ENCODE measurements at places on chromosomes 4 and X.
A peak's percentile ranks its signal among the peaks of the same experiment; 100 is the strongest.

DNA sequence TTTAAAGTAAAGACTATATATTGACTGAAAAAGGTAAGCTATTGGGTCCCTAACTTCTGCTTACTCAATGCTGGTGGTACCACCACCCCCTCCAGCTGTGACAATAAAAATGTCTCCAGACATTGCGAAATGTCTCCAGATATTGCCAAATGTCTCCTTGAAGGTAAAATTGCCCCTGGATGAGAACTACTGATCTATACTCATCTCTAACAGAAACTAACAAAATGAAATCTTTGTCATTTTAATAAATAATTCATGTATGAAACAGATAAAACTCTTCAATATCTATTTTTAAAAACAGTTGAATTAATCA, 20.1 kb downstream of the CLTRN start:
- no peak for DNase-seq

DNA sequence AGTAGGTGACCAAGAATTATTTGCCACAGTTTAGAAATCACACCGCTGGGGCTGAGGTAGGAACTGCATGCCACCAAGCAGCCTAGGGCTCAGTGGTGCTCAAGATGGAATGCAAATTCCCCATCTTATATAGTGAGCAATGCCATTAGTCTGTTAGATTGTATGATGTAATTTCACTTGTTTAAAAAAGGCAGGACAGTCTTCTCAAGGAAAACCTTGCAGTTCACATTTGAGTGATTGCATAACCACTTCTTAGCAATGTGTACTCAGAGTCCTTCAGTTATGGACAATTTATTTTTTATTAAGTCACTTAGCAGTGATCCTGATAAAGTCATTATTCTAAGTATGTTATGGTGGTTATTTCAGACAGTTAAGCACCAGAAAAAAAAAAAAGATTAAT, 142.9 kb upstream of the SFRP2 start:
- peak; percentile 5 for DNase-seq

- DNase-seq = peak; percentile 75
Measured at GRCh38 chr4:89111833-89112563, 665 bp downstream of the TIGD2 start.

DNA sequence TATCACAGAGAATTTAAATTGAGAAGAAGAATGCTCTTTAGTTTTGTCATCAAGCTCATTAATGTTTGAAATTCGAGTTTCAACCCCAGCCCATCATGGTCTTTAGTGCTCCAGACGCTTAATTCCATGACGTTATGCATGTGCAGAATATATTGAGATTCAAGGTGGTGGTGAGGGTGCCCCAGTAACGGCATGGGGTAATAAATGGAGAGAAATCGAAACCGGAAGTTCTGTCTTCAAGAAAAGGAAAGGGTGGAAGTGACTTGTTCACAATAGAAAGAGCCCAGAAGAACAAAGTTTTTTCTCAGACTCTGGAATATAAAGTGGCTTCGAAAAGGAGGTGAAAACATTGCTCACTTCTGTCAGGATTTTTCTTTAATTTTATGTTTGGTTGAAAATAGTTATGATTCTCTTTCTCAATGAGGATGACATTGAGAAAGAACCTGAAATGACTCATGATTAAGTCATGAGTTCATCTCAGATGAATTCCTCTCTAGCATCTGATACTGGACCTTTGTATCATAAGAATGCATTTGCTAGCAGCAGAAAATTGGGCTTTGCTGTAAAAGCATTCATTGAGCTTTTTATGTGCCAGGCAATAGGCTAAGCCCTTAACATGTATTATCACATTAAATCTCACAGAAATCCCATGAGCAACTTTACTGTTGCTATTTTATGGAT, 779 bp upstream of the DDX60L start:
- no peak for DNase-seq

DNA sequence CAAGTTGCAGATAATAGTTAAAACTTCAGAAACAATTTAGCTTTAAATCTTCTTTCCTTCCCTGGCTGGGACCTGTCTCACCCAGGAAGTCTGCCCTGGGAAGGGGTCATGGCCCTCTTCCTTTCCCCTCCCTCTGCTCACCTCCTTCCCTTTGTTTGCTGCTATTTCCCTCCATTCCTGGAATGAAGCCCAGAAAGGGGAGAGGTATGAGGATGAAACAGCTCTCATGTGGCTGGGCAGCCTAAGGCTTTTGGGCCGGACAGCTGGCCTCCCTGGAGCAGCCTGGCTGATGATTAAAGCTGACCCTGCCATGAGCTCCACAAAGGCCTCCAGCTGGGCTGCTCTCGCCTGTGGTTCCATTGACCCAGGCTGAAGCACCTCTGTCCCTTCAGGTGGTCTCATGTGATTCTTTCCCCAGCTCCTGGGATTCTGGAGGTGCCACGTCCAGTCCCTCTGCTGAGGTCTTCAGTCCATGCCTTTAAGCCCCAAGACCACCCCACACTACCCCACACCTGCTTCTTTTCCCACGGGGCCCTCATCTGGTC, 202.1 kb downstream of the PTTG2 start:
- peak; percentile 57 for DNase-seq

GRCh38 chrX:119041175-119041574, 31.6 kb upstream of the CT47C1 start:
- peak; percentile 41 for DNase-seq

GRCh38 chr4:155179216-155179615, 29.2 kb upstream of the NPY2R start:
- DNase-seq = no peak

- DNase-seq = no peak
Measured at GRCh38 chr4:654503-654845, 19.6 kb downstream of the ATP5ME start.

DNA sequence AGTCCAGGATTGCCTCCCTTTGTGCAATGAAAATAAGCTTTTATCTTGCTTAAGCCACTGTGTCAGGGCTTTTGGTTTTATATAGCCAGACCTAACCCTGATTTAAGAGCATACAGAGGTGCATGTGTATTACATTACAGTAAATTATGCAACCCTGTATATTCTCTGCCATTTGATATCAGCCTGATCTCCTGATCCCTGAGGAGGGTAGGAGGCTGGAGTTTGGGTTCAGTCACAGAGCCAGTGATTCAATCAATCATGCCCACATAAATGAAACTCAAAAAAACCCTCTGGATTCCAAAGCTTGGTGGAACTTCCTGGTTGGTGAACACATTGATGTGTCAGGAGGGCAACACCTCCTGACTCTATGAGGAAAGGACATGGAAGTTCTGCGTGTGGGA, 7.3 kb upstream of the KLHL8 start:
- no peak for DNase-seq

DNA sequence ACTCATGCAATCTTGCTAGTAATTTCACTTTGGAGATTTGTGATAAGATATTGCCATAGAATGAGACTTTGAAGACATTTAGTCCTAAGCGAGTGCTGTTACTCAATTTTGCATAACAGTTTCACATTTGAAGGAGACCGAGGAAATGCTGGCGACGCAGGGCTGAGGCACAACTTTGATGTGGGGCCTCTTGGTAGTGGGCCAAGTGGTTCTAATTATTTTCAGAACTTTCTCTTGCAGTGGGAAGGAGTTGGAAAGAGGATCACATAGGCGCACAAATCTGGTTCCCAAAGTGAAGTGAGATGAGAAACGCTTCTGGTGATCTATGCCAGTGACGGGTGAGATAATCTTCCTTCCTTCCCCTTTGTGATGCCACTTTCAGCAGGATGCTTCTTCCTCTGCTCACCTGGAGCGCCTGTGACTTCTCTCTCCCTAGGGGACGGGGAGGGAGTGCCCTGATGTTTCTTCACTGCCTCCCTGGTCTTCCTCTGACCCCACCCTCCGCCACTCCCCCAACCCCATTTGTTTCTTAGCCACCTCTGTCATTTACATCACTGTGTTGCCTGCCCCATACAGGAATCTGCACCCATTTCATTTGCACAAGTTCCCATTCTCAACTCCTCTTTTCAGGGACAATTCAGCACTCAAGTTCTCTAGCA, 138.9 kb upstream of the MID1 start:
- DNase-seq = no peak

DNA sequence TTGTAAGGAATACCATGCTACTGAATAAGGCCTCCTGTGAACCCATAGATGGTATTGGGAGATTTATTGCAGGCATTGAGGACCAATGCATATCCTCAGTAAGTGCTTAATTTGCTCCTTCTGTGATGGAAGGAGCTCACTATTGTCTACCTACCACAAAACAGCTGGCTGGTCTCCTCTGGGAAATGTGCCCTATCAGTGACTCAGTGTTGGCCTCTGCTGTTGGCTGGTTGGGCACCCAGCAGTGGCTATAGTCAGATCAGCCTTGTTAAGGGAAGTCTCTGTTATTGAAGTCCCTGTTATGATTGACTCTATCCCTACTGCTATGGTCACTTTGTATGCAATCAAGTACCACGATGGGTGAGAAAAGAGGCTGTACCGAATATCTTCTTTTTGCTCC, 27.5 kb upstream of the OTUD4 start:
- DNase-seq = no peak

- DNase-seq = no peak
Measured at GRCh38 chr4:9592010-9592409, 147.8 kb downstream of the DEFB131A start.

- no peak for DNase-seq
Measured at GRCh38 chr4:151670843-151671242, 90.0 kb downstream of the GATB start.

- DNase-seq = no peak
Measured at GRCh38 chr4:78360466-78360865, 191.1 kb upstream of the ANXA3 start.

GRCh38 chr4:168658751-168659150, 161.9 kb downstream of the PALLD start:
- no peak for DNase-seq

- DNase-seq = no peak
Measured at GRCh38 chrX:39487166-39487968, 610.4 kb downstream of the BCOR start.

DNA sequence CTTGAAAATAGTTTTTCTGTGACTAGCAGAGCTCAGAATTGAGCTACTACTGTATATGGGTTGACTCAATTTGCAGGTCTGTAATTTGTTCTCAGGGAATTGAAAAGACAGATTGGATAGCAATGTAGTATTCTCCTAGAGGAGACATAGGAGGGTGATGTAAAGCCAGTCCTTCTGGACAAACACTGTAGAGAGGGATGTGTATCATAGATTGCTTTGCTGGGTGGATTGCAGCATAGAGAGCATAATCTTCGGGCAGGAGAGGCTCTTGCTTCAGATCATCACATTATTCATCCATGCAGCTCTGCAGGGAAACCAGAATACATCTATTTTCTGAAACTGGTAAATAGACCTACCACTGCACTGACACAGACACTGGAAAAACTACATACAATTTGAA, 1110.5 kb downstream of the RAPGEF2 start:
- DNase-seq = no peak

DNA sequence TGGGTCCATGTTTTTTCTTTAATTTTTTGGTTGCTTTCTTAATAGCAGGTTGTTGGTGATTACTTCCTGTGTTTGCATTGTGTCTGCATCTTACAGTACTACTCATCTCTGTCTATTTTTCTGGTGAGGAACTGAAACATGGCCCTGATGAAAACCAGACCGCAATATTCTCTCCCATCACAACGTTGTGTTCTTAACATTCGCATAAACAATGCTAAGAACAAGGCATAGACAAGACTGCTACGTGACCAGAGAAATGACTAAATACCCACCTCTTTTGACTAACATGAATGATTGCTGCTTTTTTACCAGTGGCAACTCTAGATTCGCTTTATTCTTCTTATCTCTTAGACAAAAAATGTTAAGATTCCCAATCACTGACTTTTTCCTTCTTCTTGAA, 179.1 kb downstream of the GC start:
- no peak for DNase-seq

GRCh38 chr4:72975488-72975784, 94.1 kb downstream of the COX18 start:
- no peak for DNase-seq

GRCh38 chr4:53012738-53013137, 150.6 kb downstream of the RASL11B start:
- no peak for DNase-seq

GRCh38 chr4:96992443-96992842, 1150.8 kb downstream of the STPG2 start:
- no peak for DNase-seq

DNA sequence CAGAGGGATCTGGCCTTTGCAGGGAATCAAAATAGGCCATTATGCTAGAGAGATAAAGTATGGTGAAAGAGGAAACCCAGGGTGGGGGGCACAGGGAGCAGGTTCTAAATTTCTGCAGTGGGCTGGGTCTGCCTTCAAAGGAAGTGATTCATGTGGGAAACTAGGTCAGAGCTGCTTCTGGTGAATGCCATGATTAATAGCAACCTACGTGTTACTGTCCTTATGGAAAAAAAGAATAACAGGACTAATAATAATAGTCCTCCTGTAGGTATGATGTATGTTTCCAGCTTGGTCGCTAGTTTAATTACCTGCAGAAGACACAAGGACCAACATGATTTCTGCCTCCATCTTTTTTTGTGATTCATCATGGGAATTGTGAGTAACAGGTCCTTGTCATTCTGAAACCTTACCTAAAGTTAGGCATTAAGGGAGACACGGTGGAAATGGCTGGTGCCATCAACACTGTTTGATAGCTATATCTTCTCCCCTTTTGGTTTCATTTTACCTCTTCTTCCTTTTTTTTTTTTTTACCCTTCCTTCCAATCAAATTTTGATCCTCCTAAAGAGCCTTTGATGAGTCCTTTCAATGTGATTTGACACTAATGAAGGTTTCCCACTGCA, 180.4 kb downstream of the CPEB2 start:
- no peak for DNase-seq

GRCh38 chr4:94277534-94277933, 65.1 kb downstream of the HPGDS start:
- DNase-seq = no peak

- no peak for DNase-seq
Measured at GRCh38 chrX:31223817-31224216, 152.0 kb upstream of the FTHL17 start.

DNA sequence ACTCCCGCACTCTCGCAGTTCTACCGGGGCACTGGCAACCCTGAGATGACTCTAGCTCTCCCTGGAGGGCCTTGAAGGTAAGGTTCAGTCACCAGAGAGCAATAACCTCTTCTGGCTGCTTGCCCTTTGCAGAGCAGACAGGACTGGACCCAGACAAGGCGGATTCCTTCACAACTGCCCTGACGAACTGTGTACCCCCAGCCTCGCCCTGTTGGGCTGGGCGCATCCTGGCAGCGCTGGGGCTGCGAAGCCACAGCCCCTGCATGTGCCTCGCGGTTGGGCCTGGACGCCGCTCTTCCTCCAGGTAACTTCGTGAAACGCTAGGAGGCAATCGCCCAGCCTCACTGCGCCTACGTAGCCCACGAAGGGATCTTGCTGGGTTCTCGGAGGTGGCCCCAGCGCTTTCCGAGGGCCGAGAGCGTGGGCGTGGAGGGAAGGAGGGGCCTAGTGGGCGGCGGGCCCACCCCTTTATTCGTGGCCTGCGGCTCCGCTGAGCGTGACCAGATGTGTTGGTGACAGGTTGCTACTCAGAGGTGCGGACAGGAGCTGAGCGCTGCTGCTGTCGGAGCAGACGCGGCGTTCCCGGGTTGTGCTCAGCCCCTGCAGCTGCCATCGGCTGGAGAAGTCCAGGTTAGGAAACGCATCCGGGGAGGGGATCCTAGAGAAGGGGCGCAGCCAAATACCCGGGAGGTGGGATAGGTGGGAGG, 1.9 kb upstream of the MAMLD1 start:
- DNase-seq = no peak

All from AG09319 (cell line).